ENCODE measurements at places on chromosomes 11 and 22.

DNA sequence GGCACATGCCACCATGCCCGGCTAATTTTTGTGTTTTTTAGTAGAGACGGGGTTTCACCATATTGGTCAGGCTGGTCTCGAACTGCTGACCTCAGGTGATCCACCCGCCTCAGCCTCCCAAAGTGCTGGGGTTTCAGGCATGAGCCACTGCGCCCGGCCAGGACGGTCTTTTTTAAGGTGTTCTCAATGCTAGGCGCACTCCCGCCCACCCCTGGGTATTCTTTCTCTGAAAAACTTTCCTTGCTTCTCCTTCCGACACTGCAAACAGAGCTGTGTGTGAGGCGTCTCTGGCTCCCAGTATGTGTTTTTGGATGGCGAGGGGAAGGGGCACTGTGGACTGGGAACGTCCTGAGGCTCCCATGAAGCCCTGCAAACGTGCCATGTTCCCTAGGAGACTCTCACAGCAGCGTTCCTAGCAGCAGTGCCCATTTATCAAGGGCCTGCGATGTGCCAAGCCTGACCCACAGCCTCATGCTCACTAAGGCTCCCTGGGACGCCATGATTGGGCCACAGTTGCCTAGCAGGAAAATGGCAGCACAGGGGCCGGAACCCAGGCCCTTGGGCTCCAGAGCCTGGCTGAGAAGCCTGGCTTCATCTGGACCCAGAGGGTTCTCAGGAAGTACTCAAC, 2.4 kb upstream of the RASL10A start:
- no peak for ATAC-seq

- ATAC-seq, result no peak
Observed at GRCh38 chr11:121524233-121524631, 71.5 kb upstream of the SORL1-AS1 start.

- ATAC-seq, result no peak
Observed at GRCh38 chr11:110759972-110760381, 47.7 kb upstream of the ARHGAP20 start.

GRCh38 chr11:129402206-129403171, 26.8 kb downstream of the BARX2 start:
- no peak for ATAC-seq

DNA sequence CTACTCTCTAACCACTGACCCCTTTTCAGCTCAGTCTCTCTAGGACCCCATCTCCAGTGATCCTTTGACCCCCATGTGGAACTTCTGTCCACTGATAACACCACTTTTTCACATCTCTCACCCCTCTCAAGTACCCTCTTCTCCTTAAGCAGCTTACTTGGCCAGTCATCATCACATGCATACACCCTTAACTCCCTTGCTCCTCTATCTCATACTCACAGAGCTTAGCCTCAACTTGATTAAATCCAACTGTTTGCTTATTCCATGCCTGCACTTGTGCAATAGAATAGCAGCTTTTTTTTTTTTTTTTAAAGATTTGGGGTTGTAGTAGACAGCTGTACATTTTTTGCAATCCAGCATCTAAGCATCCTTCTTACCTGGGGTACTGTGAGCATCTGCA, 22.2 kb downstream of the AQP11 start:
- ATAC-seq, result no peak
